ENCODE measurements at places on chromosomes 3 and 15.

DNA sequence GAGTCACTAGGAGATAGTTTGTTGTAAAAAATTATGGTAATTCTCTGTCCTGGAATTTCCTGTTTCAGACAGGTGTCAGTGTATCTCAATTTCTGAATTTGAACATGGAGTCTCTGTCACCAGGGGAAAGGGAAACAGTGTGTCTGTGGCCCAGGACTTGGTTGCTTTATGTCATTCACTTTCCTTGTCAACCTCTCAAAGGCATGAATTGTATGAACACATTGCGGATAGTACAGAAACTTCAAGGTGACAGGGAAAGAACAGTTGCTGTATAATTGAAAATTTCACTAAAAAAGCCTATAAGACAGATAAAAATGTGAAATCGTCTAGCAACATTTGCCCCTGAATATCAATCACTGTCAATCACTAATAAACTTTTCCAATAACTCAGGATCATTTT, 175.0 kb upstream of the DPH6 start:
- DNase-seq: no peak

DNA sequence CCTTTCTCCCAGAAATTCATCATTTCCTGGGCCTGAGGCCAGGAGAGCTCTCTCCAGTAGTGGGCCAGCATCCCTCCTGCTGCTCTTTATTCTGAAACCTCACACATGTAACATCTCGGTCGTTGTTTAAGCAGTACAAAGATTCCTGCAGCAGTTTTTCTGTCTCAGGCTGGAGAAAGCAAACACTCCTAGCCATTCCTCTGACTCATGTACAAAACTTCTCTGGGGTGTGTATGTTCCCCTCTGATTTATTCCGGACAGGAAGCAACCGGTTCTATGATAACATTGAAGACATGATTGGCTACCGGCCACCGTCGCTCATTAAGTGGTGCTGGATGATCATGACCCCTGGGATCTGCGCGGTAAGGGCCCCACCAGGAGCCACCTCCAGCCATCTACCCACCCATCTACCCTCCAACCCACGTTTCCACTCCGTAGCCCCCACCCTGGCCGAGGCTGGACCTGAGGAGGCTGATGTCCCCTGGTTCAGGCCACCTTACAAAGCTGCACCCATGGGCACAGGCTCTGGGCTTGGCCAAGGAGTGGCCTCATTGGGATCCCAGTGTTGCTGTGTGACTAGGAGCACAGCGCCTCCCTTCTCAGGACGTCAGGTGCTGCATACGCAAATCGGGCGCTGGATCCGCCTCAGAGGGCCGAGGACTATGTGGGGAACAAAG, 58.6 kb upstream of the SLC6A1 start:
- DNase-seq: no peak

DNA sequence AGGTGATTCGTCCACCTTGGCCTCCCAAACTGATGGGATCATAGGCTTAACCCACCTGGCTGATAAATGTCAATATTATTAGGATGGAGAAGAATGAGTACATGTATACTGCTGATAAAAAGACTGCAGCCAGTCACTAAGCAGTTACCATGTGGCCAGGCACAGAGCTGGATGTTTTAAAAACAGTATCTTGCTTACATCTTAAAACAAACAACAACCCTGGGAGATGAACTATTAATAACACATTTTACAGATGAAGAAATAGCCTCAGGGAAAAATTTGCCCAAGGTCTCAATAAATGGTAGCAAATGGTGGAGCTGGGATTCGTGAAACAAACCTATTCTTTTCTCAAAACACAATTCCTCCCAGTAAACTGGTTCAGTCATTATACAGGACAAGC, 18.1 kb downstream of the IL17RD start:
- DNase-seq: no peak

DNA sequence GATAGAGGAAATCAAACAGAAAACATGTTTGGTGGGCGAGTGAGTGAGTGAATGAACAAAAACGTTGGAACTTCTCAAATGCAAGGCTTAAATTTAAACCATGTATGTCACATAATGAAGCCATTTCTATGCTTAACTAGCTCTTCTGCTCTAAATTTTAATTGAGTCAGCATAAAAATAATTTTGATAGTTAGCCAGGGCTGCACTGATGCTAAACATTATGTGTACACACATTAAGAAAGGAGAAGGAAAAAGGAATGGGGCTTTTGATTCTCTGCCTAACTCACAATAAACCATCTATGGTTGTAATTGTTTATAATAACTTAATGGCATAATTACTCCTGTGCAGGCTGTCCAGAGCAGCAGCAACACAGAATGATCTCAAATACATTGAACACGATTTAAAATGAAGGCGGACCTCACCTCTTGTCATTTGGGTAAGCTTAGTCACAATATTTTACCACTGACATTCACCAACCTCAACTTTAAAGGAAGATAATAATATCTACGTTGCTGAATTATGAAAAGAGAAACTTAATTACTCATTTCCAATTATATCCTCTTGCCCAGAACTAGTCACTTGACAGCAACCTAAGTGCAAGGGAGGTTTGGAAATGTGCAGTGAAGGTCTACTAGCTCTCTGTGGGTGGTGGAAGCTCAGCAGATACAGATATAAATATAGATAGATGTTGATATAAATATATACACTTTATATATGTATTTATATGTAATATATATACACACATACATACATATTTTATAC, 318.4 kb upstream of the TRIM42 start:
- no peak for DNase-seq

DNA sequence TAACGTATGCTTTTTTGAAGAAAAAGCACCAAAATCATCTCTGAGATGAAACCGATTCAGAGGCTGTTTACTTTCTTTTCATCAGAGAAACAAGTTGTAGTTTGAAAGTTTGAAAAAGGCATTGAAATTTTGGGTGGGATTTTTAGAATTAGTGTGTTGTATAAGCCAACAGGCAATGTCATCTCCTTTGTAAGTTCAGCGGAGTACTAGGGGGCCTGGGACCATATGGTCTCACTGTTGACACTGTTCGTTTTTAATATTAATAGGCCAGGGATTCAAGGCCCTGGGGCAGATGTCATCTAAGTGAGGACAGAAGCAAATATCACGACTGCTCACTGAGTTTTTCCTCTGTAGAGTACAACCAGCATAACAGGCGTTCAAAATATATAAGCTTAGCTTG, 256.2 kb upstream of the RARB start:
- no peak for DNase-seq

DNA sequence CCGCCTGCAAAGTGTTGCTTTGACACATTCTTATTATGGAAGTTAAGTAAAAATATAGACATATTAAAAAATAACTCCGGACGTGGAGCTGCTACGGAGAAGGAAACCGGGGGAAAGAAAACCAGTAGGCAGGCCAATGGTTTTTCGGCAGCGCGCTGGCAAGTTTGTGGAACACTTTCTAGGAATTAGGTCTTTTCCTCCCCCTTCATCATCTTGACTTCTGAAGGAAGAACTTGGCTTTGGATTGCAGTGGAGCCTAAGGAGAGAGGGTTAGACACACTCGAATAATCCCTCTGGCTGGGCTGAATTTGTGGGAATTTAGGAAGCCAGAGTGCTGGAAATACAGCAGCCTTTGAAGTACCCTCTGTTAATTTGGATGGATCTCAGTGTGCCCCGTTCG, 317 bp downstream of the ROBO2 start:
- DNase-seq: no peak

DNA sequence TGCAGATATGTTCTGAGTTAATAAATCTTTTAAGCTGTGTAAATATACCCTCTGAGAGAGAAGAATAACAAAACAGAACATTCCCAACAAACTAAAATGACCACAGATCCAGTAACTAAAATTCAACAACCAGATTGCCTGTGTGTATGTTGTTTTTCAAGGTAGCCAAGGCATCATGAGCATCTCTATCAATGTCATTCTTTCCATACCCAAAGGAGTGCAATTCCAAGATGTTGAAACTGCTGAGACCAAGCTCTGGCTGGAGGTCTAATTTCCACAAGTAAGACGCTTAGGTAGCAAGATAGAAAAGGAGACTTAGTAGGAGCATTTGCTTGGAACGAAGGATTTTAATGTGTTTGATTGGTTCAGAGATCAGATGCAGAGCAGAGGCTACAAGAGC, 276.3 kb downstream of the RBMS3 start:
- no peak for DNase-seq

GRCh38 chr3:73503781-73504180, 121.0 kb downstream of the PDZRN3 start:
- DNase-seq: no peak

DNA sequence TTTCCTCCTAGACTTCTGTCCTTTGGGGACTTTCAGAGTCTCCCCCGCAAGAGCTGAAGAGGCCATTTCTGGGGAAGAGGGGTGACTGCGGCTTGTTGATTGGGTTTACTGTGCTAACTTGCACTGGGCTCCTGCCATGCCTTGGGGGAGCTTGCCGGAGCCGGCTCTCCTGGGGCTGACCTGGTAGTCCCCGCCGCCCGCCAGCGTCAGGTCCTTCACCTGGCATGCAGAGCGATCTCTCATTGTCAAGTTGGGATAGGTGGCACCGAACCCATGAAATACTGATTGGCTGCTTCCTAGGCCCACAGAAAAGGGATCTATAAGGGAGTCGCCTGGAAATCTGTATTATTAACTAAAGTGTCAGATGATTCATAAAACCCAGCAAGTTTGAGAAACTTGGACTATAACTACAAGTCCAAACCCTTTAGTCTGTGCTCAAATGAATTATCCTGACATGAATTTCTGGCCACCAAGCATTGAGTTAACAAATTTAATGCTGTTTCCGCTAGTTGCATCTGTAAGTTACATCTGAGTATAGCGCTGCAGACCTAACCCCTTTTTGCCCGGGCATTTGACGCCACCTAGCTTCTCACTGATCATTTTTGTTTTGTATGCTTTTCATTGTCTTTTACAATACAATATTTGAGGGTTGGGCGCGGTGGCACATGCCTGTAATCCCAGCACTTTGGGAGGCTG, 607 bp upstream of the IMP3 start:
- no peak for DNase-seq

- DNase-seq: no peak
Observed at GRCh38 chr3:146277953-146278631, 27.2 kb upstream of the PLSCR4 start.

GRCh38 chr15:89155656-89156055, 65.7 kb downstream of the RLBP1 start:
- DNase-seq: no peak

GRCh38 chr3:133294253-133294652, 105.6 kb upstream of the BFSP2 start:
- DNase-seq: no peak

GRCh38 chr15:71187078-71187477, 71.8 kb downstream of the THSD4 start:
- no peak for DNase-seq

- DNase-seq: no peak
Observed at GRCh38 chr3:196868297-196868661, 559 bp downstream of the SENP5 start.

- DNase-seq: no peak
Observed at GRCh38 chr3:183814240-183814639, 11.1 kb downstream of the MAP6D1 start.

GRCh38 chr3:154275965-154276364, 48.3 kb downstream of the DHX36 start:
- DNase-seq: no peak

DNA sequence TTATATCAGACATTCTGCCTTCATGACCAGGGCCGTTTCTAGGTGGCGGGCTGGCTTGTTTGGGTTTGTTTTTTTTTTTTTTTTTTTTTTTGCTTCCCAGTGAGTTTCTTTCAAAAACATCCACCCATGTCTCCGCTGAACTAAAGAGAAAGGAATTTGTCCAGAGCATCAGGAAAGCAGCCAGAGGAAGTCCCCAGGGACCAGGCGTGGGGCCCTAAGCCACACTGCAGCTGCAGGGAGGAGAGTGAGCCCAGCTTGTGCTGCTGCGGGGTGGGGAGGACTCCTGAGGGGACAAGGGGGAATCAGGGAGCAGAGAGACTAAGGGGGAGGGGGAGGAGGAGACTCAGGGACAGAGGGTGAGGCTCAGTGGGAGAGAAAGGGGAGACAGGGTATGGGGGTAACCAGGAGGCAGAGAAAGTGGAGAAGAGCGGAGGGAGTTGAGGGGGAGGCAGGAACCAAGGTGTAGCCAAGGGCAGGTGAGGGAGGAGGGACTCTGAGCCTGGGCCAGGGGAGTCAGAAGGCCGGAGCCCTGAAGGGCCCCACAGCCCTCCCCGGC, 49.5 kb downstream of the CYP11A1 start:
- no peak for DNase-seq

Data from H1 (cell line).